ENCODE measurements at places on chromosomes 4 and X.

- DNase-seq, result no peak
These were observed 8.7 kb downstream of the RHOH start for GRCh38 chr4:40205259-40206198.

- peak; percentile 5 for DNase-seq
These were observed 351.2 kb downstream of the ARHGAP24 start for GRCh38 chr4:85826060-85826678.

DNA sequence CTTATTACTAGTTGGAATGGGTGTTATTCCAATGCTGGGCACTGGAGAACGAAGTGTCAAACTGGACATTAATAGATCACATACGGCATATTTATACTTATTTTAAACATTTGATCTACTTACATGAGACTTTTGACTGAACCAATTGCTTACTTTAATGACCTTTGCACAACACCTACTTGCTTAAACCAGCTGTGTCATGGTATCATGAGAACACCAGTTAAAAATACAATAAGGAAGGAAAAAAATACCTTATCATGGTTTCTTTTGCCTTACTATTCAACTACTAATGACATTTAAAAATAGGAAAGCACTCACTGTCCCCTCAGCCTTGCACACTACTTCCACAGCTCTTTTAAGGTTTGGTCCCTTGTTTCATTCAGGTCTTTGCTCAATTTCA, 146.9 kb downstream of the FAM13A start:
- DNase-seq, result no peak

DNA sequence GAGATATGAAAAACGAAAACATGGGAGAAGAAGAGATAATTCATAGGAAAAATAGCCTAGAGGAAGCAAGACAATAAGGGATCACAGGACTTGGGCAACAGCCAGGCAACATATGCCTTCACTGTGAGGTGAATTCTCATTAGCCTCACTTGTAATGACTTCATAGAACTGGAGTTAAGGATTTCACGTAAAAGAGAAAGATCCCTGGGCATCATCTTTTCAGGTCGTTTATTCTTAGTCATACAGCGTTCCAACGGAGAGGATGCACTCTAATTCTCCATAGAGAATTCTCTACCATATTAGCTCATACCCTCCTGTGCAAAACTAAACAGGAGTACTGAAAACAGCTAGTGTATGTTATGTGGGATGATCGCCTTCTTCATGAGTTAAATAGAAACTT, 1.4 kb downstream of the PRKG2 start:
- DNase-seq, result no peak

- peak; percentile 30 for DNase-seq
These were observed 44.7 kb downstream of the SCD5 start for GRCh38 chr4:82753725-82754410.

DNA sequence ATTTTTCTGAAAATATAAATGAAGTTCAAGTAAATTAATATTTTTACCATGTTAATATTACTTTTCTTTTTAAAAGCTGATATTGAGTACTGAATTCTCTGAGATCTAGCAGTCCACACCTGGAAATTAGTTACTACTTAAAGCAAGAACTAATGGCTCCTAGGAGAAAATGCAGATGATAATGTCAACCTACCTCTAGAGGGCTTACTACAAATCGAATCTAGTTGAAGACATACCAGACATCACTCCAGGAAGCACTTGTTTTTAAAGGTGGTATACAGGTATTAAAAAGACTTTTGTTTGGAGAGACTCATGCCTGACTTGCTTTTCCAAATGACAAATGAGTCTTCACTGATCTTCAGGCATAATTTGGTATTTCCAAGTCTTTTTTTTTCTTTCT, 516.4 kb upstream of the BOD1L1 start:
- no peak for DNase-seq

- DNase-seq, result peak; percentile 58
These were observed 227.2 kb downstream of the ANK2 start for GRCh38 chr4:113276464-113277170.

DNA sequence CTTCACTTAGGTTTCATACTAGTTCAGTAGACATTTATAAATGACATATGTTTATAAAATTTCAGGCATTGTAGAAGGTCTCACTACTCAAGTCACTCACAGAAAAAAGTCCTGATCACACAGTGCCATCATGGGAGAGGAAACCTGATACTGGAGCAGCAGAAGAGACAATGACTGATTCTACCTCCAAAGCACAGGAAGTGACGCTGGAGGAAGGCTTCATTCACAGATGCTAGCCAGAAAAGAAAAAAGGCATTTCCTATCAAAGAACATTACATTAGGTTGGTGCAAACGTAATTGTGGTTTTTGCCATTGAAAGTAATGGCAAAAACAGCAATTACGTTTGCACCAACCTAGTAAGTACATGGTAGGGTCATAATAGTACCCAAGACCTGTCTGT, 79.5 kb downstream of the RASGEF1B start:
- no peak for DNase-seq

GRCh38 chr4:184421533-184422155, 52.7 kb downstream of the IRF2 start:
- no peak for DNase-seq

DNA sequence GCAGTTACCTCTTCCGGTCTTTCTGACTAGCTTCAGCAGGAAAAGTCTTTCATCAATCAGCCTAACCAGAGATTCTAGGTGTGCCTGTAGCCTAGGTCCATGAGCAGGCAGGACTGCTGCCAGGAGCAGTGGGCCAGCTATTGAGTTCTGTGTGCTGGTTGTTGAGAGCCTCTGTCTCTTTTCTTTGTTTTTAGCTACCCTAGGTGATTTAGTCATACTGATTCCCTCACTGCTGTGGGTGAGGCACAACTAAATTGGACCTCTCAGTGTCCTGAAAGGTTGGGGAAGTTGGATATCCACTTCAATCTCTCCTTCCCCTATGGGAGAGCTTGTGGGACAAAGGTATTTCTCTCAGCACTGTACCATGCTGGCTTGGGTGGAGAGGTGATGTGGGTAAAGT, 354.9 kb downstream of the GPAT3 start:
- no peak for DNase-seq

Measured in G401 (cell line).